ENCODE measurements at places on chromosomes 11 and 22.

- DNase-seq, result no peak
Measured at GRCh38 chr11:92531065-92531739, 306.6 kb downstream of the FAT3 start.

- peak; percentile 61 for DNase-seq
Measured at GRCh38 chr11:117822074-117823033, 2.2 kb downstream of the FXYD2 start.

GRCh38 chr11:48055292-48056132 is 75.2 kb downstream of the PTPRJ start:
- DNase-seq, result peak; percentile 17

DNA sequence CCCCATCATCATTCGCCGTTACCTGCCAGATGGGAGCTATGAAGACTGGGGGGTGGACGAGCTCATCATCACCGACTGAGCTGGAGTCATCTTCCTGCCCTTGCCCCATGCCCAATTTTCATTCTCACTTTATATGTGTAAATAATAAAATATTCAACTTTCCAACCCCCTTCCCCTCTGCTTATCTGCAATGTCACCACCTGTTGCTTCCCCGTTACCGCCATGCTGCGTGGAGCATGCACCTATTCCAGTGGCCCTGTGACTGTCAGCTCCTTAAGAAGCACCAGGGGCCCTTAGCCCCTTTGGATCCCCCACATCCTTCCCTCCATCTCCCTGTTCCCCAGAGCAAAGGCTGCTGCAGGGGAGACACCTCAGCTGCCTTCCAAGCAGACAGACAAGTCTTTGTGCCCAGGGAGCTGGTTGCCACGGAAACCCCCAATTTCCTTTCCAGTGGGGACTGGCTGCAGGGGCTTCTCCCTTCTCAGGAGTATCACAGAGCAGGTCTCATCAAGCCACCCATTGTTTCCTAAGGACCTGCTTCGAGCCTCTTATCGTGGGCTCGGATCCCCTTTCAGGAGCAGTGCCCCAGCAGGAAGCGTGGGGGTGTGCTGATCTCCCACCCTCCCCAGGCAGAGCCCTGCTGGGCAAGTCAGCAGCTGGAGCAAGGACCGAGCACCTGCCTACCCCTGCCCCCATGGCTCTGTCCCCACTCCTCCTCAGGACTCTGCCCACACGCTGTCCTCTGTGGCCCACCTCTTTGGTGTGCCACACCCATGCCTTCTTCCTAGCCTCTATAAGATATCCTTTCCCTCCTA is 14.3 kb downstream of the POLR2F start:
- DNase-seq, result no peak

GRCh38 chr11:60338053-60338452 is 11.0 kb downstream of the MS4A6E start:
- DNase-seq, result no peak

- no peak for DNase-seq
Measured at GRCh38 chr22:22976033-22976922, 88.7 kb downstream of the IGLL5 start.

DNA sequence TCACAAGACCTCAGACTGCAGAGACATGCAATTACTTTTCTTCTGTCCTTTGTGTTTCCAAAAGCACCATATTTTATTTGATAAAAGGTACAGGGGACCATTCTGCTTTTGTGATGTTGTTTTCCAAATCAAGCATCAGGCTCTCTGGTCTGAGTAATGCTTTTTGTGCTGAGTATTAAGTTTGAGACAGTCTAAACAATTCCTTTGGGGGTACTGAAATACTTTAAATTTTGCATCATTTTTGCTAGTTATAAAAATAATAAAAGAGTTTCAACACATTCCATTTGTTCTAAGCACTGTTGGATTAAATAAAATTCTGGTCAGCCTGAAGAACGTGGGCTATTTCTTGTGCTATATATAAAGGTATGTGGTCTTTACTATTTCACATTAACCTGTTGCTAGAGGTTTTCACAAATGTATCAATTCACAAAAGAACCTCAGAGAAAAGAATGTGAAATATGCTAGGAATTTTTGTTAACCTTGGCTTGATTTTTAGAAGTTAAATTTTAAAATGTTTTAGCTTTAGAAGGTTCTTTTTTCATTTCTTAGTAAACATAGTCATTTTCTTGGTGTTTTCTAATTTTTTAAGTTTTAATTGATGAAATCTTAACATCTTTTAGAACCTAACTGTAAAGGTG is 61.6 kb downstream of the C22orf31 start:
- no peak for DNase-seq

DNA sequence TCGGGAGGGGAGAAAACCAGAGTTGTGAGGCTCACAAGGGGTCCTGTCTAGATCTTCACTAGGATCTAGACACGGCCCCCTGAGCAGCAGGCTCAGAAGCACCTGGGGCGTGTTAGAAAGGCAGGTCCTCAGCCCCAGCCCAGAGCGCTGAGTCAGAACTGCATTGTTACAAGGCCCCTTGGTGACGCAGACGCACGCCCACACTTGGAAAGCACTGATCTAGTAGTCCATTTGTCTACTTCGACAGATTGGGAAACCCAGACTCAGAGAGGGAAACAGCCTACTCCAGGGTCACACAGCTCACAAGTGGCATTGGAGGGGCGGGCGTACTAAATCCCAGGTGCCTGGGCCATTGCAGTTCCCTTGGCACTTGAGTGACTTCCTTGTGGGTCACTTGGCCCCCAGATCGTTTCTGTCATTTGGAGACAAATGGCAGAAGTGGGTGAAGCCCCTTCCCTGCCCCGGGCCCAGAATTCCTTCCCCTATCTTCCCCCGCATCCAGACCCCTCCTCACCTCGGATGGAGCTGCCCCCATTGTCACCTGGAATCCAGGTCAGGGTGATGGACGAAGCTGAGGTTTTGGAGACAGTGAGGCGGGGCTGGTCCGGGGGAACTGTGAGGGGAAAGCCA is 110.8 kb downstream of the CEP164 start:
- DNase-seq, result no peak

GRCh38 chr11:83054904-83055380 is 16.8 kb downstream of the RAB30 start:
- DNase-seq, result no peak

DNA sequence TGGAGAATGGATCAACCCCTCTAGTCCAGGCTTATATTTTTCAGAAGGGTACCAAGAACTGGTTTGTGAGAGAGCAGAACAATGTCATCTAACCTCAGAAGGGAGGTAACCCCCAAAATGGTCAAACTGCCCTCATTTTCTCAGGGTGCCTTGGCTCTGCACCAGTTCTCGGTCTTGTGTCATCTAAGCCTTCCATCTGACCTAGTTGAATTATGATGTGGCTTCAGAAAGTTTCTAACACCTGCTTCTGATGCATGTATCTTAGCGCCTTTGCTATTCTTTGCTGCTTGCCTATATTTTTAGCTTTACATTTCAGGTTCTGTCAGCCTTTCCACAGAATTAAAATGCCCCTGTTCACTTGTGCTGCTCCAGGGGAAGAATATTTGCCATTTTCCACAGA is 91.7 kb upstream of the E2F8 start:
- no peak for DNase-seq

DNA sequence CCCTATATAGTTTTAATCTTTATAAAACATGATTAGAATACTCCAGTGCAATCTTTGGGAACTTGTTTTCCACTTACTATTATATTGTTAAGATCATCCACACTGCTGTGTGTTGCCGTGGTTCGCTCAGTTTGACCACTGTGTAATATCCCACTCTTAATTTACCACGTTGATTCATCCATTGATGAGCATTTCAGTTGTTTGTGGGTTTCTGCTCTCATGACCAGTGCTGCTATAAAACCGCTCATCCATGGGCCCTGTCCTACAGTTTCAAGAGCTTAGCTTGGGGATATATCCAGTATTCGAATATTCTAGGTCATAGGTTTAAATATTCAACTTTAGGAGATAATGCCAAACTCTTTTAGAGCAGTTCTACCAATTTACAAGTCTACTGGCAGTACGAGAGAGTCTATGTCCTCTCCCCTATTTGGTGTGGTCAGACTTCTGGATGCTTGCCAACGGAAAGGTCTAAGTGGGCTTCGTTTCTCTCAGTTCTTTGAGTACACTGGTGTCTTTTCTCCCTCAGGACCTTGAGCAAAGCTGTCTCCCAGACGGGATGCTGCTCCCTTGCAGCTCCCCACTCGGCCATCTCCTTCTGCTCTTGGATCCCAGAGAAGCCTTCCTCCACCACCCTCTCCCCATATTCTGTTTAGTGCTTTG is 94.9 kb upstream of the ALX4 start:
- DNase-seq, result no peak

DNA sequence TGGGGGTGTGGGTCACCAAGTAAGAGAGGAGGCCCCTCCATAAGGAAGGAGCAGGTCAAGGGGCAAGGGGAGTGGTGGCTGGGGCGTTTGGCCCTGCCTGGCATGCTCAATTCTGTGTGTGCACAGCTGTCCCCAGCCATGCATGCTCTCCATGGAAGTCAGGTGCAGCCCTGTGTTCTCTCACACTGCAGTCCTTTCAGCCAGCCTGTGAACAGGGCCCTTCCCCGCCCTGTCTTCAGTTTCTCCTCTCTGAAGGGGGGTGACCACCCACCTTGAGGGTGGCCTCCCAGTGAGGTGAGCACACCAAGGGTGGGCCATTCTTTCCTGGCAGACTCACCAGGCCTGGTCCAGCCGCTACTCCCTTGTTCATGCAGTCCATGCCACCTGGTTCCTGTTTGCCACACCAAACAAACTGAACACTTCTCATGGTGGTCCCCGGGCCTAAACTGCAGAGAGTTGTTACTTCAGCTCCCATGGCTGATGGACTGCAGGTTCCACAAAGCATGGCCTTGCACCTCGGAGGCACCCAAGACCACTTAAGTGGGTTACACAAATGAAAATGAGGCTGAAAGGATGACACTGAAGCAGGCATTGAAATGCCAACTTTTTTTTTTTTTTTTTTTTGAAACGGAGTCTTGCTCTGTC is 1.7 kb upstream of the CHCHD10 start:
- no peak for DNase-seq

DNA sequence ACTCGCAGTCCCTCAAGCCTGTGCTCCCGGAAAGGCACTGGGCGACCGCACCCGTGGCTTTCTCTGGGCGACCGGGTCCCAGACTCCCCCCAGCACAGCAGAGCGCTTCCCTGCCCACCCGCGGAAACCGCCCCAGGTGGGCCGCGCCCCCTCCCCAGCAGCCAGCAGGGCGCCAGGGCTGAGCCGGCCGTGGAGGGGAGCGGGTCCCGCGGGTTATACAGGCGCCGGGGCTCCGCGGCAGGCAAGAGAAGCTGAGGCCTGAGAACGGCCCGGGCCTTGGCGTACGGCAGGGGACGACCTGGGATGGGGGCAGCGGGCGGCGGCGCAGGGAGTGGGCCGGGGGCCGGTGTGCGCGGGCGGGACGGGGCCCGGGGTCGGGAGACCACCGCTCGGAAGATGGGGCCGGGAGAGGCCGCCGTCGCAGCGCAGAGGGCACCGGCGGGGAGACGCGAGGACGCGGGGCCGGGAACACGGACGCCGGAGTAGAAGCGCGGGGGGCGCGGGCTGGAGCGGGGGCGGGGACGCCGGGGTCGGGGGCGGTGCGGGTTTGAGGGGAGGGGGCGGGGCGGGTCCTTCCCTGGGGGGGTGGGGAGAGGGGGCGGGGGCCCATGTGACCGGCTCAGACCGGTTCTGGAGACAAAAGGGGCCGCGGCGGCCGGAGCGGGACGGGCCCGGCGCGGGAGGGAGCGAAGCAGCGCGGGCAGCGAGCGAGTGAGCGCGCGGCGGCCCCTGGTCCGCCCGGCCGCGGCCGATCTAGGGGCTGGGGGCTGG is at the start of gene MDK:
MDK (plus strand) TSS at position 622 of the 771 bp plus-strand sequence. CDS start 389 bp downstream, outside the sequence.
- DNase-seq, result no peak

DNA sequence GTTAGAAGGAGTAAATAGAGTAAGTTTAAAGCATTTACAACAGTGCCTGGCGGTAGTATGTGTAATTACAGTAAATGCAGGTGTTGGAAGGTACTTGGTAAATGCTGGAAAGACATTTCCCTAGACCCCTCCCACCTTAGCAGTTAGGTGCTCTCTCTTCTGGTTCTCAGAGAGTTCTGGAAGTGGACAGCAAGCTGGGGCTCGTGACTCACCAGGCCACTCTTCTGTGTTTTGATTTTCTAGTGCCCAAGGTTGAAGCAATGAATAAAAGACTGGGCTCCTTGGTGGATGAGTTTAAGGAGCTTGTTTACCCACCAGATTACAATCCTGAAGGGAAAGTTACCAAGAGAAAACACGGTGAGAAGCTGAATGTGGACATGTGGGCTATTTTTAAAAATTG is 27.6 kb downstream of the SNU13 start:
- DNase-seq, result no peak

DNA sequence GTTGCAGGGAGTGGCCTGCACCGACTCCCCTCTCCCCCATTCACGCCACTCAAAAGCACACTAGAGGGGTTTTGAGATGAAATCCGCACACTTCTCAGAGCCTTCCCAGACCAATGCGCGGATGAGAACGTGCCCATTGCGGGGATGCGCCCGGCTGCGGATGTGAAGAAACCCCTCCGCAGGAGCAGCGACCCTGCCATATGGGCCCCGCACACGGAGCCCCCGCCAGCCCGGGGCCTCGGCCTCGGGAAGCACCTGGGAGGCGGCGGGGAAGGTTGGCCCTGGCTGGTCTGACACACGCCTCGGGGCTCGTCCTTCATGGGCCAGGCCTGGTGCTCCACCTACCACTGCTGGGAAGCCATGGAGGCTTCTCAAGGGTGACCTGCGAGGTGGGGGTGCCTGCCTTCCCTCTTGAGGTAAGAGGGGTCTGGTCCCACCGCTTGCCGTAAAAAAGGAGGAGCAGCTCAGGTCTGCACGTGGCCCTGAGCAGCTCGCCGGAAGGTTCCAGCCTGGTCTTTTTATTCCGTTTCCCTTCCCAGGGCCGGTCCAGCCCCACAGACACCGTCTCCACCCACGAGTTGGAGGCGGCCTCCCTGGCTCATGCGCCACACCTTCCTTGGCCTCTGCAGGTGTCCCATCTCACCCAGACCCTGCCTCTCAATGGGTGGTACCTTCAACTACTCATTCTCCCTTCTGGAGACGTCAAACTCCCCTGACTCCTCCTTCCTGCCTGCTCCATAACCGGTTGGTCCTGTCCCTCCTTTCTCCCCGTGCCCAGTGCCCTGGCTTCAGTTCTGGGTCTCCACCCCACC is 39.4 kb downstream of the TRMU start:
- DNase-seq, result no peak

DNA sequence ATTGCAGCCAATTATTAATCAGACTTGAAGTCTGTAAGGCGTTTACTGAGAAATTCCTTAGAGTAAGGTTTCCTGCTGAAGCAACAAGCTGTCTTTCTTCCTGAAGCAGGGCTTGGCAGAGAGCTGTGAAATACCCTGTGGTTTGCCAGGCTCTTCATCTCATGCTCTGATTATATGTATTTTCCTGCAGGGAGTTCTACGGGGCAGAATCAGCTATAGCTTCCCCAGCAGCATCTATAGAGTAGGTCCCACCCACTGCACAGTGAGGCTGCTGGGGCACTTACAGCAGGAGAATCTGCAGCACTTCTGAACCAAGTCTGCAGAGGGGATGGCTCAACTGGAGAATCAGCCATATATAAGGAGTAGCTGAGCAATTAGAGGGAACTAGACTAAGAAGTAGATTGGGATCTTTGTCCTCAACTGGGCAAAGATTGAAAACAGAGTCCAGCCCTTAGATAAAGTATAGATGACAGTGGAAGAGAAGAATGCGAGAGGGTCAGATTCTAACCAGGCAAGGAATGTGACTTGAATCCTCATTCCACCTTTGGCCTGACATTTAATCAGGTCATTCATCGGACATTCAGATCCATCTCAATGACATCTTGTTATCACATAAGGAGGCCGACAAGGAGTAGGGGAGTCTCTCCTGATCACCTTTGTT is 37.6 kb downstream of the CNTF start:
- DNase-seq, result no peak
